ENCODE measurements at places on chromosomes 6 and 20. TPM values are rescaled to one million over a fixed set of nuclear protein-coding genes. Genes with fewer than 3 reads are reported as not detected.

The CLPSL2 gene
- total RNA-seq = not detected

- H3K4me1 ChIP-seq = no peaks in the 10 kb centered on the region
- H3K4me3 ChIP-seq = no peak overlapping the region
- H3K36me3 ChIP-seq = no peaks in the 10 kb centered on the region
- DNase-seq = no peak
- no peaks in the 10 kb centered on the region for H3K27me3 ChIP-seq
These were observed 534.7 kb downstream of the PHF3 start for GRCh38 chr6:64170316-64170715.

The CDC40 gene
- total RNA-seq = 20.0 TPM

The TPBG gene
- total RNA-seq = 3.8 TPM

The HLA-DQB1 gene
- total RNA-seq = 22.2 TPM

DNA sequence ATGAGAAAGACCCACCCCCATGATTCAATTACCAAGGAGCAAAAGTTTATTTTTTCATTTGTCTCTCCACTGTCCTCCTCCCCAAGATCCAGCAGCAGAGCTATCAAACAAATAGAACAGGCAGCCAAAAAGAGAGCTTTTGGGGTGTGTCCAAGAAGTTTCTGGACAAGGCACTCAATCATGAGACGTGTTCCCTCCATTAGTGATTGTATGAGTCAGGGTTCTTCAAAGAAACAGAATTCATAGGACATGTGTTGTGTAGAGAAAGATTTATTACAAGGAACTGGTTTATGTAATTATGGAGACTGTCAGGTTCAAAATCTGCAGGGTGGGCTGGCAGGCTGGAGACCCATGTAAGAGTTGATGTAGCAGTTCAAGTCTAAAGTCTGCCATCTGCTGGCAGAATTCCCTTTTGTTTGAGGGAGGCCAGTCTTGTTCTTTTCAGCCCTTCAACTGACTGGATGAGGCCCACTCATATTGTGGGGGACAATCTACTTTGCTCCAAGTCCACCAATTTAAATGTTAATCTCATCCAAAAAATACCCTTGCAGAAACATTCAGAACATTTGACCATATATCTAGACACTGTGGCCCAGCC is 248.1 kb upstream of the OPRM1 start:
- H3K4me1 ChIP-seq = no peaks in the 10 kb centered on the region
- no peaks in the 10 kb centered on the region for H3K36me3 ChIP-seq
- H3K4me3 ChIP-seq = no peak overlapping the region

DNA sequence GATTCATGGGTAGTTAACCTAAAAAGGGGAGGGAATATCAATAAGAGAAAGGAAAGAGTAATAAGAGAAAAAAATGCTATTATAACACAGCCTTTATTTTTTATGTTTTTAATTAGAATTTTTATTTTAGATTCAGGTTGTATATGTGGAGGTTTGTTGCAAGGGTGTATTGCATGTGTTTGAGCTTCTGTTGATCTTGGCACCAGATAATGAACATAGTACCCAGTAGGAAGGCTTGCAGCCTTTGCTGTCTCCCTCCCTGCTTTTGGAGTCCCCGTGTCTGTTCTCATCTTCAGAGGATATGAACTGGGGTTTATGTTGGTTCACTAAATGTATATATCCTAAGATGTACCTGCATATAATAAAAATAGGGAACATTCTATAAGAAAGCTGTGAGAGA is 250.0 kb downstream of the UST start:
- no peak overlapping the region for H3K4me3 ChIP-seq
- no peak for DNase-seq
- no peaks in the 10 kb centered on the region for H3K27me3 ChIP-seq
- H3K27ac ChIP-seq = no peak overlapping the region
- no peaks in the 10 kb centered on the region for H3K36me3 ChIP-seq
- H3K4me1 ChIP-seq = peaks cover 19% of the 10 kb centered on the region

The LAMP5 gene
- 0.91 TPM for total RNA-seq

The ENPP3 gene
- total RNA-seq = 1.7 TPM

DNA sequence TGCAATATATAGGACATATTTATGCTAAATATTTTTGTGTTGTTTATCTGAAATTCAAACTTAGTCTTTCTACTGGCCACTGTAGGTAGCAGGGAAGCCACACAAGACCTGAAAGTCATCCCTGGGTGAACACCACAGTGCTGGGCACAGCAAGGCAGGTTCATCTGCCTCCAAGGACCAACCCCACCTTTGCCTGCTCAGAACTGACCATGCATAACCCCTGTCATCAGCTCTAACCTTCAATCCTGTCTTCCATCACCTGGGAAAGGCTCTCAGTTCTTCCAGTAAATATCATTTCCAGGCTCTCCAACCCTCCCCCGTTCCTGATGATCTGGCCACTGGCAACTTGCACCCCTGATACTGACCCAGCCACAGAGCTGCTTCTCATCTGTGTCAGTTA is 32.7 kb upstream of the CST7 start:
- H3K27me3 ChIP-seq = no peaks in the 10 kb centered on the region
- no peak overlapping the region for H3K27ac ChIP-seq
- no peak overlapping the region for H3K4me3 ChIP-seq
- H3K4me1 ChIP-seq = peaks cover 15% of the 10 kb centered on the region
- DNase-seq = no peak
- H3K36me3 ChIP-seq = no peaks in the 10 kb centered on the region

DNA sequence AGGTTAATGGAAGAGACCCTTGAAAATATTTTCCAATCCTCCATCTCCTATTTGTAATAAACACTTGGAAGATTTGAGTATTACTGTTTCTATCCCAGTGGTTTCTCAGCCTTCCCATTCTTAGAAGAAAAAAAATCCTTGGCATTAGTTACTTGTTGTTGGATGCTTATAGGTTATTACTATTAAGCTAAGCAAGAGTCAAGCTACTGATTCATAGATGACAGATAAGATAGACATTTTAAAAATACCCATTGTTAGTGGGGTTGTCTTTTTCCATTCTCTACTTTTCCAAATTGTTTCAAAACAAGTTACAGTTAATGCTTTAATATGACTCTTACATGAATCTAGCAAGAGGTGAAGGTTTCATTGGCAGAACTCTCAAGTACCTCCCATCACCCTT is 158.5 kb downstream of the HIVEP2 start:
- H3K4me1 ChIP-seq = no peaks in the 10 kb centered on the region
- no peaks in the 10 kb centered on the region for H3K27me3 ChIP-seq
- H3K36me3 ChIP-seq = no peaks in the 10 kb centered on the region
- DNase-seq = no peak

The TSPO2 gene
- not detected for total RNA-seq

DNA sequence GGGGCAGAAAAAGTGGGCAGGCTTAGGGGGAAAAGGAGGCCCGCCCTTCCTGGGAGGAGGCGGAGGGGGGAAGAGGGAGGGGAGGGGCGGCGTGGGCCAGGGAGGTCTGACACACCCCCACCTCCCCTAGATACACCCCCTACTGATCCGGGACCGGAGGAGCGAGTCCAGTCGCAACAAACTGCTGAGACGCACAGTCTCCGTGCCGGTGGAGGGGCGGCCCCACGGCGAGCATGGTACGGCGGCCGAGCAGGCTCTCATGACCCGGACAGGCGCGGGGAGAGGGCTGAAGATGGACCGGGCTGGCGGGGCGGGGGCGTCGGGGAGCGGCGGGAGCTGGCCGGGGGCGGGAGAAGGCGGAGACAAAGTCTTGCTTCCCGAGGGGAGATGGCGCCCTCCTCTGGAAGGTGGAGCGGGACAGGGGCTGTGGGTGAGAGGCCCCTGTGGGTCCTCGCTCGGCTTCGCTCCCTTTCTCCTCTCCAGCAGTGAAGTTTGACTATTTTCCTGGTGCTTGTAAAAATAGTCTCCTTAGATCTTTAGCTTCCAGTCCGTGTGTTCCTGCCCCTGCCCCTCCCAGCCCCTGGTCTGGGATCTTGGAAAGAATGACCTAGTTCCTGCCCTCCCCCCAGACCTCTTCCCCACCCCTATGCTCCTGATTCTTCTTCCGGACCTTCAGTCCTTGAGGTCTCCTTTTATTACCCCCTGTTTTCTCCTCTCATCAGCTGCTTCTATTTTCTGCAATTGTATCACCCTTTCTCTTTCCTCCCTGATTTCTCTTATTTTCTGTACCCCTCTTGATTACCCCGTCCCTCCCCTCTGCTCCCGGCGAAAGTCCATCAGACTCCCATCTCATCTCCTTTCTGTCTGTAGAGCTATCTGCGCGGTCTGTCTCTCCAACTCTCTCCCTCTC is 6.1 kb downstream of the SYNGAP1 start:
- H3K27ac ChIP-seq = peak overlapping the region; percentile 80
- peak overlapping the region; percentile 59 for H3K4me3 ChIP-seq
- no peaks in the 10 kb centered on the region for H3K27me3 ChIP-seq
- no peaks in the 10 kb centered on the region for H3K36me3 ChIP-seq

The MAS1 gene
- total RNA-seq = 0.10 TPM

GRCh38 chr6:25112322-25112773 is 166.8 kb upstream of the CARMIL1 start:
- no peaks in the 10 kb centered on the region for H3K27me3 ChIP-seq
- no peak overlapping the region for H3K27ac ChIP-seq
- H3K4me3 ChIP-seq = no peak overlapping the region
- no peaks in the 10 kb centered on the region for H3K36me3 ChIP-seq
- no peaks in the 10 kb centered on the region for H3K4me1 ChIP-seq
- DNase-seq = no peak

DNA sequence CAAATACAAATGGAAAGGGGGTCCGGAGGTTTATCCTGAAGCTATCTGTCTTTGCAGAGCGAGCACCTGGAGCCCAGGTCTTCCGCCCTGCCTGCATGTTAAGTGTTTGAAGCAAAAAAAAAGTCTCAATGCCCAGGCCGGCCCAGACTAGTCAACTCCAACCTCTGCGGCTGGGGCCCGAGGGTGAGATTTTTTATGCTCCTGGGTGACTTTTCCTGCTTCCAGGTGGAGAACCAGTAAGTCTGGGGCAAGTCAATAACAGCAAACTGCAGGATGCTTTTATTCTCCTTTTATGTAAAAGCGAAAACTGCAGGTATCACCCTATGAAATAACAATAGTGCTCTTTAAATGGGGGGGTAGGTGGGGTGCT is 2.0 kb upstream of the ZBP1 start:
- H3K36me3 ChIP-seq = no peaks in the 10 kb centered on the region
- H3K27me3 ChIP-seq = no peaks in the 10 kb centered on the region
- no peaks in the 10 kb centered on the region for H3K4me1 ChIP-seq
- no peak overlapping the region for H3K27ac ChIP-seq
- DNase-seq = no peak
- no peak overlapping the region for H3K4me3 ChIP-seq

DNA sequence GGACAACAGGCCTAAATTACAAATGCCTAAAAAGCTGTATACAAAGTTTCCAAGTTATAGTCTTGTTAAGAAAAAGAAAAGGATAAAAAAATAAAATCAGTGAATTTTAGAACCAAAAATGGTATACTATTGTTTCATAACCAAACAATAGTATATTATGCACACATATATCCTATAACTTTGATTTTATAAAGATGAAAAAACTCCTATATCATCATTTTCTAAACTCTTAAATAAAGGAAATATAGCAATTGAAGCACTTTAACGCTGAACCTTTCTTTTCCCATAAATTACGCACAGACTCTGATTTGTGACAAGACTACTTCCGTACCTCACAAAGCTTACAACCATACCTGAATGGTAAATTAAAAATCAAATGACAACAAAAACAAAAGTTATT is 35.9 kb upstream of the MCM9 start:
- no peak overlapping the region for H3K27ac ChIP-seq
- H3K4me1 ChIP-seq = no peaks in the 10 kb centered on the region
- no peak overlapping the region for H3K4me3 ChIP-seq
- no peaks in the 10 kb centered on the region for H3K36me3 ChIP-seq
- DNase-seq = no peak

The TMEM200A gene
- 30.0 TPM for total RNA-seq

DNA sequence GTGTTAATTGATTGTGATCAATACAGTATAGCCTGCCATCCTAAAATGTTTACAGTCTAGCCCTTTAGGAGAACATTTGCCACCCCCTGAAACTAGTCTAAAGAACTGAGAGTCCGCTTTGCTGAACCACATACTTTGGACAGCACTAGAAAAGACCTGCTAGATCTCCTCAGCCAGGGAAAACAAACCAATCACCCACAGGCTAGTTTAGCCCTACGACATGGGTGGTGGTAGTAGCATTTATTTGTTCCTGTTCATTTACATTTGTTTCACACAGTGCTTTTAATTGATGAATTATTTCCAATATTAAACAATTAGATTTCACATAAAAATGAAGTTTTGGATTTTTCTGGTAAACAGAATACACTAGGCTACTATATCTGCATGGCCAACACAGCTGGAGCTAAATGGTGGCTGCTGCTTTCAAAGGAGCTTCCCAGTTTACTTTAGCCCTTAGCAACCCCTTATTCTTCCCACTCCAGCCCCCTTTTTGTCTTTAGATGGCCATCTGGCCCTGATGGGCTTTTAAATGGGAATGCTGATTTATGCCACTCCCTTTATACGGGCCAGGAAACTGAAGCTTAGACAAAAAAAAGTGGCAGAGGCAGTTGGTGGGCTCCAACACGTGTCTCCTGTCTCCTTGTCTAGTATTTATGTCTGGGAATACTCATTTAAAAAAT is 72.4 kb downstream of the ADGRG6 start:
- no peak for DNase-seq
- H3K4me1 ChIP-seq = no peaks in the 10 kb centered on the region
- no peak overlapping the region for H3K27ac ChIP-seq

GRCh38 chr6:98678481-98678880 is 155.9 kb upstream of the POU3F2 start:
- no peak overlapping the region for H3K4me3 ChIP-seq
- DNase-seq = no peak
- no peaks in the 10 kb centered on the region for H3K36me3 ChIP-seq
- no peaks in the 10 kb centered on the region for H3K4me1 ChIP-seq
- H3K27ac ChIP-seq = no peak overlapping the region
- H3K27me3 ChIP-seq = no peaks in the 10 kb centered on the region

- DNase-seq = no peak
- H3K36me3 ChIP-seq = no peaks in the 10 kb centered on the region
- H3K27ac ChIP-seq = no peak overlapping the region
- no peaks in the 10 kb centered on the region for H3K27me3 ChIP-seq
- H3K4me1 ChIP-seq = no peaks in the 10 kb centered on the region
These were observed 144.8 kb upstream of the LAMA2 start for GRCh38 chr6:128738112-128738511.

GRCh38 chr6:138240476-138241245 is 22.4 kb upstream of the PBOV1 start:
- DNase-seq = no peak
- no peaks in the 10 kb centered on the region for H3K4me1 ChIP-seq
- H3K36me3 ChIP-seq = no peaks in the 10 kb centered on the region
- H3K27ac ChIP-seq = no peak overlapping the region
- no peaks in the 10 kb centered on the region for H3K27me3 ChIP-seq
- no peak overlapping the region for H3K4me3 ChIP-seq

- no peaks in the 10 kb centered on the region for H3K27me3 ChIP-seq
- no peak overlapping the region for H3K27ac ChIP-seq
- no peak for DNase-seq
These were observed 116.5 kb upstream of the COL21A1 start for GRCh38 chr6:56363796-56364430.

DNA sequence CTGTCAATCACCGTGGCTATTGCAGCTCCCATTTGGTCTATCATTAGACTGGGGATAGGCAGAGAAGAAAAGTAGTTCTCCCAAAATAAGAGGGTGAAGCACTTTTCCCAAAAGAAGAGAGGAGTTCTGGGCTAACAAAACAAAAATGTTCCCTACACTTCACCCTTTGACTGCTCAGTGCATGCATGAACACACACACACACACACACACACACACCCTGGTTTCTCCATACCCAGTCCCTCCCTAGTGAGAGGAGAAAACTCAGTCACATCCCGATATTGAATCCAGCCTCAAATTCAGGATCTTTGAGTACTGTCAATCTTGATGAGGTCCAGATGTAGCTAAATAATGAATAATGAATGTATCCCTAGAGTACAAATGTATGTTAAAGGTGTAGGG is 4.6 kb upstream of the TBPL1 start:
- H3K36me3 ChIP-seq = no peaks in the 10 kb centered on the region
- no peak overlapping the region for H3K27ac ChIP-seq
- DNase-seq = no peak
- no peak overlapping the region for H3K4me3 ChIP-seq

Data from ovary (tissue), 10 donors.